Left lobe of liver (tissue), 2 donors: ENCODE measurements at places on chromosomes 13 and 19. TPM values are rescaled to one million over a fixed set of nuclear protein-coding genes. Genes with fewer than 3 reads are reported as not detected.
A peak's percentile ranks its signal among the peaks of the same experiment; 100 is the strongest.

Gene IGFL4
- total RNA-seq = not detected

DNA sequence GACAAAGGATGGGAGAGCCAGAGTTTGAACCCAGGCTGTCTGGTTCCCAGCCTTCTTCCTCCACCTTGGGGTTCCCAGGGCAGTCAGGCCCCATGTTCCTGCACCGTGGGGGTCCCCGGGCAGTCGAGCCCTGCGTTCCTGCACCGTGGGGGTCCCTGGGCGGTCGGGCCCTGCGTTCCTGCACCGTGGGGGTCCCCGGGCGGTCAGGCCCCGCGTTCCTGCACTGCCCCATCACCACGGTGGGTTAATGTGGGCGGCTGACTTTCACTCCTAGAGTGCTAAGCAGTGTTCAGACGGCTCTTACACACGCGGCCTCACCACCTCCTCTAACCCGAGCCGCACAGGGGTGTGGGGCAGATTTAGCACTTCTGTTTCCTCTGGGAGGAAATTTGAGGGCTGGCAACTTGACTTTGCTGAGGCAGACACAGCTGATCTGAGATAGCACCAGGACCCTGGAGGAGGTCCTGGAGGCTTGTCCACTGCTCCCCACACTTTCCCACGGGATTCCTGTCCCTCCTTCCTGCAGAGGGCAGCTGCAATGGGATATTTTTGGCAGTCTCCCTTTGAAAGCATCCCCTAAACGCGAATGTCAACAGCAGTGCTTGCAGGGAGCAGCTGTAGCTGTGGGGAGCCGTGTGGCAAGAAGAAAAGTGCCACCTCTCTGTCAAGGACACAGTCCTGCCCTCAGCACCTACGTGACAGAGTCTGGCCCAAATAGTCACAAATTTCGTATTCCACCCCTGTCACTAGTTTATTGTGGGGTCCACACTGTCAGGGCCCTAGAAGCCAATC, 239.4 kb downstream of the TEX29 start:
- DNase-seq = no peak

DNA sequence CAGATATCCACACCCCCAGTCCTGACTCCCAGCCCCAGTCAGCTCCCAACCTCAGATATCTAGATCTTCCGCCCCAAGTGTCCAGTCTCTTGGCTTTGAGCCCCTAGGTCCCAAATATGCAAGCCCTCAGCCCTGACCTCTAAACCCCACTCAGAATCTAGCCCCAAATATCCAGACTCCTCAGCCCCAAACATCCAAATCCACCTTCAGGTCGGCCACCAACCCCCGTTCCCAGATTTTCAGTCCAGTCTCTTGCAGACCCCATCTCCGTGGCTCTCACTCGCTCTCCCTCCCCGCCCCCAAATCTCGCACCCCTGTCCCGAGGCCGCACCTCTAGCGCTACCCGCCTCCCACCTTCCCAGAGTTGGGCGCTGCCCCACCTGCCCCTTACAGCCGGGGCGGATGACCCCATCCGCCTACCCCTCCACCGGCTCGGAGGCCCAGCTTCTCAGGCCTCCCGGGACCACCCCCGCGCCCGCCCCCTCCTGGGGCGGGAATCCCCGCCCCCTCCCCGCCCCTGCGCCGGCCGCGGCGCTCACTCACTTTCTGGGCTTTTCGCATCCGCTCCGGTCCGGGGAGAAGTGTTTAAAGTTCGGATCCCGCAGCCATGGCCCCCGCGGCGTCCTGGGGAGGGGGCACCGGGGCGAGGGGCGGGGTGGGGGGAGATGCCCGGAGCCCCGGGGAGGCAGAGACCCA, 604 bp downstream of the ERFL start:
- no peak for DNase-seq

Gene CDC42EP5
- total RNA-seq = 2.4 TPM

DNA sequence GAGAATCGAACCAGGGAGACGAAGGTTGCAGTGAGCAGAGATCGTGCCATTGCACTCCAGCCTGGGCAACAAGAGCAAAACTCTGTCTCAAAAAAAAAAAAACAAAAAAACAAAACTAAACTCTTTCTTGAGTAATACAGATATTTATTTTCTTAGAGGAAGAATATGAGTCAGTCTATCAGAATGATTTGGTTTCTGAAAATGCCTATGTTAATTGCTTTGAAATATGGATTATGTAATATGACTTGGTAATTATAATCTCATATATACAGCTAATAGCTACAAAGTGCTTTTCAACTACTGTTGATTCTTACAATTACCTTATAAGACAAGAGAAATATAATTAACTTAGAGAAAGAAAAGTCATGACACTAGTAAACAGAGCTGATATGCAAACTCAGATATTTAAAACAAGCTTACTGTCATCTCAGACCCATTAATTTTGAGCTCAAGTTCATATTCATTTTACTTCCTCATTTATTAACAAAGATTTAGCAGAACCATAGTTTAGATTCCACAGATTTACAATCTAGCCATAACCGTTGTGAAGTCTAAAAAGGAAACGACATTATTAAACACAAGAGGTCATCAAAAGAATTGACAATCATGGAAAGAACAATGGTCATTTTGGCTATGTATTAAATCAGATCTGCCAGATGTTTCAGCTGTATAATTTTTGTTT, 88.0 kb downstream of the TBC1D4 start:
- DNase-seq = no peak

DNA sequence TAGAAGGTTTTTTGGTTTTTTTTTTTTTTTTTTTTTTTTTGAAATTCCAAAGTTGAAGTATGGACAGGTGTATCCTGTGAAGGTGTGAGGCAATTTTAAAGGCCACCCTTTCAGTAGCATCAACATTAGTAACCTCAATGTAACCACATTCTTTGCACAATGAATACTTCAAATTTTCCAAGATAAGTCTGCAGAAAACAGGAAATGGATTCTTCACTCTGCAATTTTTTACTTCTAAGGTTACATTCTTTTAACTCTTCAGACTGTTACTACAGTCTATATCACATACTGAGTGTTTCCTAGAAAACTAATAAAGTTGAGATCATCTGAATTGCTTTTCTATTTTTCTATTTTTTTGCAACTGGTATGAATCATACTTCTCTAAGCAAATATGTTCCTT, 569.0 kb upstream of the GPC6 start:
- DNase-seq = no peak

DNA sequence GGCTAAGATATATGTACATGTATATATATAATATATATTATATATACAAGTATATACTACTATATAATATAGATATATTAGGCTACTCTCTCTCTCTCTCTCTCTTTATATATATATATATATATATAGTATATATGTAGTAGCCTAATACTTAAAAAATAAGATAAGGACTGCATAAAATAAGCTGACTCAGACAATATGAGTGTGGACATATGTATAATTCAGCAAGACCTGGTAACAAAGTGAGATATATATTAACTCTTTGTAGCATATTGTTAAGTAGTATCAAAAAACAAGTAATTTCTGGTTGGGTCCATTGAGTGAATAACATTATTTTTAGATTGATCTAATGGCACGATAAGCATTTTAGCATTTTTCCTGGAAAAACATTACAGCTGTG, 509.0 kb downstream of the GPC5 start:
- no peak for DNase-seq

GRCh38 chr13:99692854-99693253, 191.6 kb downstream of the TM9SF2 start:
- no peak for DNase-seq

Gene C19orf53
- total RNA-seq = 35.6 TPM

Gene CYP2S1
- 2.1 TPM for total RNA-seq

GRCh38 chr13:97528518-97528917, 94.5 kb downstream of the RAP2A start:
- no peak for DNase-seq

DNA sequence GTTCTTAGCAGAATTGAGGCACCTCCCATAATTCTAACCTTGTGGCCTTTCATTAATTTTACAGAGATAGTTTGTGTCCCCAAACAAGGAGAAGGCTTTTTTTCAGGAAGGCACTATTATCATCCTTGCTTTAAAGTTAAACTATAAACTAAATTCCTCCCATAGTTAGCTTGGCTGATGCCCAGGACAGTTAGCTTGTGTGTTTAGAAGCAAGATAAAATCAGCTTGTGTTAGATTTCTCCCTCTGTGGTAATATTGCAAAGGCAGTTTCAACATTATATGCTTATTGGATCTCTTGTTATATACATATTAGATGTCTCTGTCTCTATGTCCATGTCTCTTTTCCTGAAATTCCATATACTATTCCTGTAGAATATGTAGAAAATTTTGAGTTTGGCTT, 342.7 kb downstream of the TBC1D4 start:
- DNase-seq = no peak

Gene AZU1
- 0.60 TPM for total RNA-seq

DNA sequence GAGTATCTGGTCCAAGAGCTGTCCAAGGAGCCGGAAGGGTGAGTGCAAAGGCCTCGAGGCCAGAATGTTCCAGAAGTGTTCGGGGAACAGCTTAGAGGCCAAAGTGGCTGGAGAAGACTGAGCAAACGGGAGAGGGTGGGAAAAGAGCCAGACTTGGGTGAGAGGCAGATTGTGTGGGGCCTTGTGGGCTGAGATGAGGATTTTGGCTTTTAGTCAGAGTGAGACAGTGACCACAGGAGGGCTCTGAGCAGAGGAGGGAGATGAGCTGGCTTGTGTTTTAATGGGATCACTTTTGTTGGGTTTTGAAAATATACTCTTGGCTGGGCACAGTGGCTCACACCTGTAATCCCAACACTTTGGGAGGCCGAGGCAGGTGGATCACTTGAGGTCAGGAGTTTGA, 5.6 kb downstream of the NANOS2 start:
- no peak for DNase-seq

GRCh38 chr19:18014197-18014596, 6.2 kb downstream of the ARRDC2 start:
- DNase-seq = no peak

DNA sequence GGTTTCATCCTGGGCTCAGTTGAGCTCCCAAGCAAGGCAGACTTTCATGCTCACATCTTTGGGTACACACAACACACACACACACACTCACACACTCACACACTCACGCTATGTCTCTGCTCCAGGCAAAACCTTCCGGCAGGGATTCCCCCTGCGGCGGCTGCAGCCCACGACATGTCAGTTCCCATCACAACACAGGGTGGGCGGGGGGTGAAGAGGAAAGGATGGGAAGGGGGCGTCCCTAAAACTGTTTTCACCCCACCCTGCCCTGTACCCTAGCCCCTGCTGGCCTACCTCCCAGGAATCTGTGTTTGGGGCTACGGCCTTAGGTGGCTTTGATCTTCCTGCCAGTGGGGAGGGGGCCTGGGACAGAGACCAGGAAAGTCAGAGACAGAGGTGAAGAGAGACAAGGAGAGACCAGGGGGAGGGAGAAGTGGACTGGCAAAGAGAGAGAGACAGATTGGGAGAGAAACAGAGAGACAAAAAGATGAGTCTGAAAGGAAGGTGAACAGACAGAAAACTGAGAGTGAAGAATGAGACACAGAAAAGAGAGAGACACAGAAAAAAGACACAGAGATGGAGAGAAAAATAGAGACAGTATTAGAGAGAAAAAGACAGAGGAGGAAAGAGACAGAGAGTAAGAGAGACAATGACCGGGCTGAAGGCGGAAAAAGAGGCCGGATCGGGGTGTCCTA, 3.9 kb downstream of the LRFN1 start:
- no peak for DNase-seq

GRCh38 chr19:55809381-55810058, 22.3 kb downstream of the NLRP11 start:
- DNase-seq = peak; percentile 82

GRCh38 chr13:79806821-79807220, 325.9 kb downstream of the NDFIP2 start:
- DNase-seq = no peak

Gene CCNE1
- 0.20 TPM for total RNA-seq

DNA sequence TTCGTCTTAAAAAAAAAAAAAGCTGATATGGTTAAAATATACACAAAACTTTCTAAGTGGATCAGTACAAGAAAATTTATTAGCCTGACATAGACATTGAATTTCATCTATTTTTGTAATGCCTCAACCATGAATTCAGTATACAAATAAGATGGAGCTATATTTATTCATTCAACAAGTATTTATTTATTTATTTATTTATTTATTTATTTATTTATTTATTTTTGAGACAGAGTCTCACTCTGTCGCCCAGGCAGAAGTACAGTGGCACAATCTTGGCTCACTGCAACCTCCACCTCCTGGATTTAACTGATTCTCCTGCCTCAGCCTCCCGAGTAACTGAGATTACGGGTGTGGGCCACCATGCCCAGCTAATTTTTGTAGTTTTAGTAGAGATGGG, 78.5 kb upstream of the GSX1 start:
- DNase-seq = no peak

DNA sequence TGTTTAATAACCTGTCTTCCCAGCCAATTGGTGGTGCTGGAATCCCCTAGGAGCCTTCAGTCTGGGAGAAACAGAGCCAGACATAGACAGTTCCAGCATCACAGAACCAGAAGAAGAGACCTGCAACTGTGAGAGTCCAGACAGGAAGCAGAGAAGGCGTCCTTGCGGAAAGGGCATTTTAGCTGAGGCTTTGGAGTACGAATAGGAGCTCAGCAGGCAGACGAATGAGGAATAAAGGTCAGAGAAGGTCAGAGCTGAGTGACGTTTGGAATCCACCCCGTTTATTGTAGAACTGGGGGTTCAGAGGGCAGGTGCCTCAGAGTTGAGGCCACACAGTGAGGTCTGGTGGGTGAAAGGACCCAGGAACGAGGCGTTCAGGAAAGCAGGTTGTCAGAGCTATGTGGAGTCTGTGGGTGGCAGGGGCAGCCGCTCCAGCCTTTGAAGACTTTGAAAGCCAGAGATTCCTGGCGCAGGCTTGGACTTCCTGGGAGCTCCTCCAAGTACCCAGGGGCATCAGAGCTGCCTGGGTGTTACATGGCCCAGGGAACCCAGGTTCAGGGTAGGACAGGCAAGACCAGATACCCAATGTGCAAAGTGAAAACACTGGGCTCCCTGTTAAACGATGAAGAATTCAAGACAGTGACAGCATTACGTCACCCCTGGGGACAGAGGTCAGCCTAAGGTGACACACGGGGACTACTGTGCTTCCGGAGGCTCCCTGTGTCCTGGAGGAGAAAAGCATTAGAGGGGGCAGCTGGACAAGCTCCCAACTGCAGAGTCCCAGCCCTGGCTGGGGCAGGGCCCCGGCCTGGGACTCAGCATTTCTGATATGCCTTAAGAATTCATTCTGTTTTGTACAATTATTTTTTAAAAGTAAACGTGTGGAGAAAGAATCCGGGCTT, 5.5 kb downstream of the ARRDC2 start:
- peak; percentile 71 for DNase-seq

- DNase-seq = no peak
Measured at GRCh38 chr19:45047188-45047797, 8.4 kb downstream of the CLASRP start.

Gene CCDC8
- 0.55 TPM for total RNA-seq

Gene CYP4F2
- total RNA-seq = 228 TPM

- DNase-seq = no peak
Measured at GRCh38 chr13:31485651-31486051, 253.7 kb upstream of the RXFP2 start.

Gene MIA
- total RNA-seq = 0.43 TPM

GRCh38 chr19:47854459-47854858, 4.6 kb upstream of the TPRX2 start:
- DNase-seq = no peak

GRCh38 chr13:76619631-76620030, 266.6 kb downstream of the KCTD12 start:
- no peak for DNase-seq

GRCh38 chr13:50901701-50902100, 7.9 kb upstream of the RNASEH2B start:
- DNase-seq = no peak

Gene PSENEN
- total RNA-seq = 31.7 TPM

GRCh38 chr13:100534147-100534843, 54.3 kb downstream of the GGACT start:
- peak; percentile 46 for DNase-seq

Gene ATP7B
- total RNA-seq = 32.2 TPM

Gene RNF113B
- total RNA-seq = not detected
